Breast epithelium (tissue), 4 donors: ENCODE measurements at places on chromosomes 7 and 10. TPM values are rescaled to one million over a fixed set of nuclear protein-coding genes. Genes with fewer than 3 reads are reported as not detected.

- H3K36me3 ChIP-seq: no peaks in the 10 kb centered on the region
- no peaks in the 10 kb centered on the region for H3K4me1 ChIP-seq
- no peaks in the 10 kb centered on the region for H3K27me3 ChIP-seq
- H3K27ac ChIP-seq: no peak overlapping the region
- DNase-seq: no peak
Measured at GRCh38 chr10:89810908-89811525, 109.6 kb downstream of the KIF20B start.

DNA sequence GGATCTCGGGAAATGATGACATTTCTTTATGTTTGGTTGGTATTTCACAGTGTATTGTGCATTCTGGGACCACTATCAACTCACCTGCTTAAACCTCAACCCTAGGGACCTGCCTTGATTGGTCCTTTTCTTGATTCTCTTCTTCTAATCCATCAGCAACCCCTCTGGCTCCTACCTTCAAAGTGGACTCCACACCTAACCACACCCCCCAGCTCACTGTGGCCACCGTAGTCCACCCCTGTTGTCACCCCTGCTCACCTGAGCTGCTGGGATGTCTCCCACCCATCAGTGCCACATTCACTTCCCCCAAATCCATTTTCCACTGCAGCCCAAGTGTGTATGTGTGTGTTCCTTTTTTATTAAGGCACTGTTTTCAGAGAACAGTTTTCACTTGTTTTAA, 145.0 kb downstream of the PLPP4 start:
- H3K4me1 ChIP-seq: no peaks in the 10 kb centered on the region
- DNase-seq: no peak
- no peak overlapping the region for H3K27ac ChIP-seq
- H3K27me3 ChIP-seq: no peaks in the 10 kb centered on the region
- no peak overlapping the region for H3K4me3 ChIP-seq
- no peaks in the 10 kb centered on the region for H3K36me3 ChIP-seq

- H3K36me3 ChIP-seq: no peaks in the 10 kb centered on the region
- no peak overlapping the region for H3K4me3 ChIP-seq
- H3K27me3 ChIP-seq: no peaks in the 10 kb centered on the region
- no peaks in the 10 kb centered on the region for H3K4me1 ChIP-seq
Measured at GRCh38 chr10:44888886-44889285, 22.3 kb upstream of the TMEM72 start.

DNA sequence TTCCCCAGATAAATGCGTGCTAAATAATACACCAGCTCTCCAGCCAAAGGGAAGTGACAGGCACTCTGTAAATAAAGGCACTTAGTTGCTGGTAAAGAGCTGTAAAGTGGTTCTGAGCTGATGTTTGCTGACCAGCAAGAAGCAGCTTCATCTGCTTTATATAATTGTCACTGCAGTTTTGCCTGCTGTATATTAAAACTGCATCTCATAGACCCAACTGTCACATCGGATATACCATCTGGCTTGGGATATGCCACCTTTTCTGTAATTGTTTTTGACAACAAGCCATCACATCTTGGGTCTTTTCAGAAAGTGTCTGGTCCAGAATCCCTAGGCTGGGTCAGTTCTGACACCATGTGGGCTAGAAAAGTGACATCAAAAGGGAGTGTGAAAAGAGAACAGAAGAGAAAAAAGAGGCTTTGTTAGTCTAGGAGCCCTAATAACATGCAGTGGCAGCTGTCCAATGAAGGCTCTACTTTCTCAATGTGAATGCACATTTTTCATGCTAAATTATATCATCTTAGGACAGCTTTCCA, 697.6 kb downstream of the KCNMA1 start:
- H3K27me3 ChIP-seq: no peaks in the 10 kb centered on the region
- no peaks in the 10 kb centered on the region for H3K4me1 ChIP-seq
- no peak overlapping the region for H3K4me3 ChIP-seq

GRCh38 chr10:29956335-29956924, 103.0 kb downstream of the JCAD start:
- no peaks in the 10 kb centered on the region for H3K4me1 ChIP-seq
- H3K36me3 ChIP-seq: no peaks in the 10 kb centered on the region
- no peak overlapping the region for H3K4me3 ChIP-seq
- H3K27ac ChIP-seq: no peak overlapping the region

Gene VGF
- not detected for total RNA-seq

Gene GATA3
- total RNA-seq: 28.2 TPM

Gene SPDYE8
- not detected for total RNA-seq
